ENCODE measurements at places on chromosomes 6 and 20.
A peak's percentile ranks its signal among the peaks of the same experiment; 100 is the strongest.

GRCh38 chr6:14875481-14876063 is 370.3 kb upstream of the JARID2 start:
- DNase-seq, result no peak

DNA sequence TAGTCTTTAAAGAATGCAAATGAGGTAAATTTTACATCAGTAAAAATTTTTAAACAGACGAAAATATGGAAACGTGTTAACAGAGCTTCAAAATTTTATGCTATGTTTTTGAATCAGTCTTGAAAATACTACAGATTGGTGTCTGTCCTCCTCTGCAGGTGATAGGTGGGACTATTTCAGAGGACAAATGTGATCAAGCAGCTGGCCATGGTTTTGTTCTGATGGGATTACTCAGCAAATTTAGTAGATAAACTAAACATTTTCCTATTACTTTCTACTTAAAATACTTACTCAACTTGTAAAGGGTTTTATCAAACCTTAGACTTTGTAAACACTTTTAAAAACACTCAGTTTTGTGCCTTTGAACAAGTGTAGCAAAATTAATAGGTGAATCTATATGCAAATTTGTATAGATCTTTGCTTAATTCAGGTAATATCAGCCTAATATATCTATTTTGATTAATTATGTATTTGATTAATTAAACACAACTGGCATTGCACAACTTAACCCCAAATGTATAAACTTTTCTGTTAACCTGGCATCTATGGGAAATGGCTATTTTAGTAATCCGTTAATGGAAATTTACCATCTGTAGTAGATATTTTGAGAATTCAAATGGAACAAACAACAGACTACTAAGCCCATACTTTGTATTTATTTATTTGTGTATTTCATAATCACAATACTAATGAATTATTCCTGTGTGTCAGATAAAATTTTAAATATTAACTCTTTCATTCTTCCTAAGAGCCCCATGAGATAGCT is 22.5 kb downstream of the ADGRB3 start:
- no peak for DNase-seq

- DNase-seq, result peak; percentile 72
Observed at GRCh38 chr6:15522427-15522826, 140.4 kb downstream of the DTNBP1 start.

DNA sequence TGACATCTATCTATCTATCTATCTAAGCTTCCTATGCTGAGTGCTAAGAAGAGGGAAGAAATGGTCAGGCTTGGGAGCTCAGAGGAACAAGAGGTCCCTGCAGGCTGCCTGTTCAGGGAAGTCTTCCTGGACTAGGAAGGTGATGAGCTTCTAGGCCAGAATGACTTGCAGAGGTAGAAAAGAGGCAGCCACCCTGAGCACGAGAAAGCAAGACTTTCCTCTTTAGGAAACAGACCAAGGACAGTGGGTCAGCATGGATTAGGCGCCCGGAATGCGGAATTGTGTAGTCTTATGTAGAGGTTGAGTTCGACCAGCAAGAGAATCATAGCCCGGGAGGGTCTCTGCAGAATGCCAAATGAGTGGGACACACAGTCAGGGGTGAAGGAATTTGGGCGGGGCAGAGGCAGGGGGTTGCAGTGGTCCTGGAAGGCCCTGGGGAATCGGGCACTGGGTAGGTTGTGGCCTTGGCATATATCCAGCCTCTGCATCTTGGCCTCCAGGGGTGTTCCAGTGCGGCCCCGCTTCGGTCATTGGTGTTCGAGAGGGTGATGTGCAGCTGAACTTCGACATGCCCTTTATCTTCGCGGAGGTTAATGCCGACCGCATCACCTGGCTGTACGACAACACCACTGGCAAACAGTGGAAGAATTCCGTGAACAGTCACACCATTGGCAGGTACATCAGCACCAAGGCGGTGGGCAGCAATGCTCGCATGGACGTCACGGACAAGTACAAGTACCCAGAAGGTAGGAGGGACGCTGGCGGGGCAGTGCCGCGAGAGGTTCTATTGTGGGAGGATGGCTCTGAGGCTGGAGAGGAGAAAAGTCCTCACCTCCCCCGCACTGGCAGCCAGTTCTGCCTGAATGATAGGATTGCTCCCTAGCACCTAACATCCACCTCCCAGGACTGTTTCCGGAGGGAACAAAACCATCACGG is 32.1 kb downstream of the TGM3 start:
- no peak for DNase-seq

- no peak for DNase-seq
Observed at GRCh38 chr6:13184547-13184946, 143.8 kb downstream of the TBC1D7 start.

DNA sequence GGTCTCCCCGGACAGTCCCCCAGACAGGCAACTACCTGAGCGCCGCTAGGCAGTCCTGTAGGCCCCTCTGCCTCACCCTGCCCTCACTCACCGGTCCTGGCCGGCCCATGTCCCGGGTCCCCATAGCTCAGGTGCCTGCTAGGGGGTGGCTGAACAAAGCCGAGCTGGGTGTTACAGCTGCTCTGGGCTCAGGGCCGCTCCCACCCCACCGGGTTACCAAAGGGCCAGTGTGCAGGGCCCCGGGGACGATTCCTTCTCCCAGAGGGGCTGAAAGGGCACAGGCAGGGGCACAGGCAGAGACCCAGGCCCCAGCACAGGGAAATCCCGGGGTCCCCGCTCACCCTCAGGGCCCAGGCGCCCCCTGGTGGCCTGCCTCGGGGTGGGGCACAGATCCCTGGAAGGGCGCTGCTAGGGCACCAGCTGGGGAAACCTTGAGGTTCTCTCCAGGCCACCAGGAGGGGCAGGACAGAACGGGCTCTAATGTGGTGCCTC is 118.4 kb downstream of the GRM4 start:
- DNase-seq, result no peak

DNA sequence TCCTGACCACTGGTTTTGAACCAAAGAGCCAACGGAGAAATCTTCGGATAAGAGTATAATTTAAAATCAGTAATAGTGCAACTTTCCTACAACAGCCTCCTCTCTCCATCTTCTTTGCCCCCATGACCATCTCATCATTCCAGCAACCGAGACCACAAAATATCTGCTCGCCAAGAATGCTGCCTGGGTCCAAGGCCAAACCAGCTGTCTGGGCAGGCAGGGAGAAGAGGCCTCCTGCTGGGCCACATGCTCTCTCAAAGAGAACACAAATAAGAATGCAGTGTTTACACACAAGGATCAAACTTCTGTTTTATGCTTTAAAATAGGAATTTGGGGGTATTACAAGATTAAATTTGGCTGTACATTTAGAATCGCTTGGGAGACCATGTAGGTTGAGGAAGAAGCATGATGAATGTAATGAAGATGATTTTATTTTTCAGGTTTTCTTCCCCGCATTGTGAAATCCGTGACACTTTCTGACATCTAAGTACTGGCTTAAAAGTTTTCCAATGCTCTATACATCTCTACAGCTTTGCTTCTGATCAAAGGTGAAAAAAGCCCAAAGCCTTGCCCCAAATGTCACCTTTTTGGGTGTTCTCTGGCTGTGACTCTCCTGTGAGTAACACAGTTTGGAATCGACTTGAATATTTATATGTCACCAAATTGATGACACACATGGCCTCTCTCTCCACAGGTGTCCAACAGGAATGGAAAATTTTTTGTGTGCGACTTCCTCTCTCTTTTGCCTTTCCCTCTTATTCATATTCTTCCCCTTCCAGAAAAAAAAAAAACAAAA is 79.4 kb upstream of the PROKR2 start:
- no peak for DNase-seq

DNA sequence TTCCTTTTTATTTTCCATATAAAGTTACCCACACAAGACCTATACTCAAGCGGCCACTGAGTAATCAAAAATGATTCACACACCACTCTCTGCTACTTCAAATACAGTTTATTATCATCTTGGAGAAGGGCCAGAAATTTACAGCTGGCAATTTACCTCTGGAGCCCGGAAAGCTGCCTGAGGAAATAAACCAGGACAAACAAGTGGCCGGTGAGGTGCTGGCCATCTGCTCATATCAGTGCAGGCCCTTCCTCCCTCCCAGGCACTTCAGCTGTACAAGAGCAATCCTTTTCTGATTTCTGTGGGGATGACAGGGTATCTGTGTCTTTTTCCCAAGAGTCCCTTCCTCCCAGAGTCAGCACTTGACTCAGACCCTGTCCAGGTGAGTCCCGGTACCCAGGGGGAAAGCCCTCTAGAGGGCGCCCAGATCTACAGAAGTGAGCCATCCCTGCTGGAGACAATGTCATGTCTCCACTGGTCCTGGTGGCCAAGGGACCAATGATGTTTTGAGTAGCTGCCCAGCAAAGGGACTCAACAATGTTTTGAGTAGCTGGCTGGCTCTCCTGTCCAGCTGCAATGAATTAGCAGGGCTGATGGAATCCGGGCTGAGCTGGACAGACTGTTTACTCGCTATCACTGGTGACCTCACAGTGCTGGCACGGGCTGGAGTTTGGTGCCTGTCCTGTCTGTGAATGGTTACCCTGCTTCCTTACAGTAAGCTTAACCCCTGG is 23.6 kb downstream of the LRP11 start:
- peak; percentile 54 for DNase-seq

DNA sequence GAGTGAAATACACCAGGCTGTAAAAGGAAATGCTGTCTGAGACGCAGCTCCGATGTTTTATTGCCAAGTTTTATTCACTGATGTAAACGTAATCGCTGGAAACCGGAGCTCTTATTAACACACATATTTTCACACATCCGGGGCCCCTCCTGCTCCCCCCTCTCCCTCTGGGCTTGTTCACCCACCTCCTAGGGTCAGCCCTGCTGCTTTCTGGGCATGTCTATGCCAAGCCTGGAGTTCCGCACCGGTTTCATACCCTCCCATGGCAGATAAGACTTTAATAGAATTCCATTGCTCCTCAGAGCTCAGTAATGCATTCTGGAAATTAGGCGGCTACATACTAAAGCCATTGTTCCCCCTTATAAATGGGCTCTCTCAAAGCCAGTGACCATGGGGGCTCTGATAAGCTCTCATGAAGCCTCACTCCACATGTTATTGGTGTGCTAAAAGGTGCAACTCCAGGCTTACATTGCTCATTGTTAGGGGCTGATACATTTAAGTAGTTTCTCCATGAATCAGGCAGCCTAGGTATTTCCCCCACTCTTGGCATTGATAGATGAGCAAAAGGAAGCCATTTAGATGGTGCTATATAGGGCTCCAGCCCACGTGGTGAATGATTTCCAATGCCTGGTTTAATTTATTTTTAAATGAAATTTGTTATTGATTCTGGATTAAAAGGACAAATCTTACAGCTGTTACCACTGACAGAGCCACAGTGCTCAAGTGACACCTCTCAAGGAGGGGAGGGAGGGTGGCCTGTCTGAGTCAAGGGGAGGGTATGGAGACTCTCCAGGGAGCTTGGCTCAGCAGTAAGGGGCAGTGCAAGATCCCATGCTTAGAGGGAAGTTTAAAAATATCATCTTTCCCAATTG is 4.5 kb upstream of the VSTM2L start:
- DNase-seq, result no peak

DNA sequence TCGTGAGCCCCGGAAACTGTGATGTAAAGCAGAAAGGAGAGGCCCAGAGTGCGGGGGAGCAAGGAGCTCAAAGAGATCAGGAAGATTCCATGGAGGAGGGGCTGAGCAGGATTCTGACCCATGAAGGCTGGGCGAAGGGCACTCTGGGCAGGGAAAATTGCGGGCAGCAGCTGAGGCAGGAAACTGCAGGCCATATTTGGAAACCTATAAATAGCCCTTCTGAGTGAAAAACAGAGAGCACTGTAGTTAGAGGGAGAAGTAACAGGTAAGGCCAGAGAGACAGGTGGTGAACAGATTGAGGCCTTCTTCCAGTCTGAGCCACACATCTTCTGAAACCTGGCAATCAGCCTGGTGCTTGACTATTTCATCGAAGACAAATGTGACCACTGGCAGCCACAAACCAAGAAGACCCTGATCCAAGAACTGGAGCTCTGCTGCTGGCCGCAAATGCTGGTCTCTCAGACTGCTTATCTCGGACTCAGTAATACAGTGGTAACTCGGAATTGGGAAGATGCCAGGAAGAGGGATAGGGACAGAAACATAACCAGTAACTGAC is 14.1 kb upstream of the BEND3 start:
- no peak for DNase-seq

- DNase-seq, result no peak
Observed at GRCh38 chr6:14742680-14743079, 503.2 kb upstream of the JARID2 start.

- DNase-seq, result no peak
Observed at GRCh38 chr20:10562899-10563298, 110.9 kb downstream of the JAG1 start.

DNA sequence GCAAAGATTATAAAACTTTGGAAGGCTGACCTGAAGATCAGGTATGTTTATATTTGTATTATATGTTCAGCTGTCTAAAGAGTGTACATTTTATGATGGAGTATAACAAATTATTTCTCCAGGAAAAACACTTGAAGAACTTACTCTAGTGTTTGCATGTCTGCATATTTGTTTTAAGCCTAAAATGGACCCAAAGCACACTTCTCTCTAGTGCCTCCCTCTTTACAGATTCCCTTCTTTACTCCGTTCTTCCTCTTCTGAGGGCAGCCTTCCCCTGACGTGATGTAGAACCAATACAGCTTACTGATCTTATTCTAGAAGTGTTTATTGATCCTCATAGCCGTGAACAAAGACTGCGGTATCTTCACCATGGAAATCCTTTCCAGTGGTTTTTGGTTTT is 13.9 kb downstream of the SUMO4 start:
- no peak for DNase-seq

DNA sequence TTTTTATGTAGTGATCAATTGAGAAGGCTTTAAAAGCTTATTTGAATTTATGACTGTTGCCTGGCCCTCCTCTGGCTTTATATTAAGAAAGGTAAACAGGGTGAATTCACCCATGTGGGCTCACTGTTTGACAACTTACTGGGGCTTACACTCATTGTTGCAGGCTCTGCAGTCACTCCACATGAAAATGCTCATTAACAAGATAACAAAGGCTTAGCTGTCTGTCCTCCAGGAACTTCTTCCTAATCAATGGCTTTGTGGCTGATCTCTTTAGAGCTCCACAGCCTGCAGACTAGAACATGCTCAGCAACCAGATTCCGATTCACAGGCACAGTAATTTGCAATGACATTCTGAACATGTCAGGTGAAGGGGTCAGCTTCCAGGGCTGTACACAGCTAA is 323.2 kb upstream of the MAN1A1 start:
- no peak for DNase-seq

- peak; percentile 70 for DNase-seq
Observed at GRCh38 chr6:107110200-107110599, 5.1 kb downstream of the BEND3 start.

GRCh38 chr6:36555750-36556252 is 8.5 kb upstream of the STK38 start:
- DNase-seq, result no peak

GRCh38 chr6:37603284-37603683 is 94.4 kb downstream of the MDGA1 start:
- DNase-seq, result no peak
